ENCODE measurements at places on chromosomes 6 and 20. TPM values are rescaled to one million over a fixed set of nuclear protein-coding genes. Genes with fewer than 3 reads are reported as not detected.

The PRDM1 gene
- 1.0 TPM for total RNA-seq

The ZNF334 gene
- total RNA-seq = 1.3 TPM

The PI16 gene
- total RNA-seq = 32.4 TPM

The C6orf62 gene
- total RNA-seq = 78.8 TPM

GRCh38 chr6:140078561-140079125 is 704.2 kb upstream of the CITED2 start:
- no peak overlapping the region for H3K4me3 ChIP-seq
- H3K27ac ChIP-seq = peak overlapping the region; percentile 81
- no peaks in the 10 kb centered on the region for H3K27me3 ChIP-seq
- DNase-seq = peak; percentile 34
- H3K36me3 ChIP-seq = no peaks in the 10 kb centered on the region
- no peaks in the 10 kb centered on the region for H3K4me1 ChIP-seq

- H3K4me3 ChIP-seq = peak within 1 kb of the TSS; percentile 89
- H3K27ac ChIP-seq = peak within 1 kb of the TSS; percentile 95
- H3K27me3 ChIP-seq = no peaks in the 10 kb centered on the region
- no peaks in the 10 kb centered on the region for H3K36me3 ChIP-seq
- DNase-seq = peak; percentile 65
Measured at GRCh38 chr6:110180228-110181008, at the start of gene CDC40. TSS of gene CDC40 (plus strand) at chr6:110180427. CDS start at chr6:110180445, 18 bp downstream.

- no peak overlapping the region for H3K27ac ChIP-seq
- H3K27me3 ChIP-seq = no peaks in the 10 kb centered on the region
- H3K4me1 ChIP-seq = no peaks in the 10 kb centered on the region
- H3K36me3 ChIP-seq = no peaks in the 10 kb centered on the region
Measured at GRCh38 chr6:15213838-15214400, 31.9 kb upstream of the JARID2 start.

DNA sequence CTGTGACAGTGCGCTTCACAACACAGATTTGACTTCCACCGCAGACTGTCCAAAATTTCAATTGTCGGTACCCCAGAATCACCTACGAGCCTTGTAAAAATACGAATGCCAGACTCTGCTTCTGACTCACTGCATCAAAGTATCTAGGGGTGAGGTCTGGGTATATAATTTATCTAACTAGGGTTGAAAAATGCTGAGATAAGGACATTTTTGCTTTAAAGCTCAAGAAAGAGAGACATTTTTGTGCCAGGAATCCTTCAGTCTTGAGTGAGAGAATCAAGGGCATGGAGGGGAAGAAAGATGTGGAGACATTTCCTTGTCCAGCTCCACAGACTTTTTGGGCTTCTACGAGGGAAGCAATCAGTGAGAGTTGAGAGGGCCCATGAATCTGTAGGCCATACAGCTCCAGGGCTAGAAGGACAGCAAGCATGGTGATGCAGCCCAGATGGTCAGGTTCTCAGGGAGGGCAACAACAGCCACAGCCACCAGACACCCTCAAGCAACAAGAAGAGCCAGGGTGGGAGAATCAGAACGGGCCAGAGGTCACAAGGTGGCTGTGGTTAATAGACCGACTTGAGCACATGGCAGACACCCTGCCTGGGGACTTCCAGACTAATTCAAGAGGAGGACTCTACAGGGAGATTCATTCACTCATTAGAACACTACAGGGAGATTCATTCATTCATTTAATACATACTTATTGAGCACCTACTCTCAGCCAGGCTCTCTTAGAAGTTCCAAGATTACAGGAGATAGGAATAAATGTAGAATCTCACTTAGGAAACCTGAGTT is 211.1 kb upstream of the PRDM1 start:
- DNase-seq = no peak
- no peaks in the 10 kb centered on the region for H3K36me3 ChIP-seq
- H3K27ac ChIP-seq = no peak overlapping the region
- no peaks in the 10 kb centered on the region for H3K27me3 ChIP-seq
- H3K4me1 ChIP-seq = no peaks in the 10 kb centered on the region

GRCh38 chr6:107718341-107718740 is 105.8 kb downstream of the SCML4 start:
- H3K36me3 ChIP-seq = no peaks in the 10 kb centered on the region
- no peak overlapping the region for H3K4me3 ChIP-seq
- H3K27ac ChIP-seq = no peak overlapping the region
- no peak for DNase-seq

- no peak overlapping the region for H3K4me3 ChIP-seq
- no peak for DNase-seq
- H3K4me1 ChIP-seq = no peaks in the 10 kb centered on the region
- no peak overlapping the region for H3K27ac ChIP-seq
Measured at GRCh38 chr20:23111307-23111943, 25.3 kb upstream of the CD93 start.

Data from uterus (tissue), 4 donors.